ENCODE measurements at places on chromosomes 3 and 15. TPM values are rescaled to one million over a fixed set of nuclear protein-coding genes. Genes with fewer than 3 reads are reported as not detected.

Gene PTPRG
- total RNA-seq: 0.74 TPM

Gene UMPS
- total RNA-seq: 46.0 TPM

Gene GPR15
- total RNA-seq: not detected

Gene IGDCC3
- 0.18 TPM for total RNA-seq

Gene ZBBX
- total RNA-seq: not detected

Gene MOBP
- total RNA-seq: not detected

Gene KNSTRN
- total RNA-seq: 74.6 TPM

Gene HRG
- not detected for total RNA-seq

Gene NOP10
- 306 TPM for total RNA-seq

Gene TLR9
- total RNA-seq: not detected

Gene SLC12A8
- total RNA-seq: 7.0 TPM

Gene SHQ1
- total RNA-seq: 21.0 TPM

Gene PLCH1
- total RNA-seq: 0.03 TPM

Gene COL8A1
- 0.13 TPM for total RNA-seq

Gene GOLGA6A
- 0.05 TPM for total RNA-seq

Gene ECE2
- not detected for total RNA-seq

Gene ISLR
- 0.28 TPM for total RNA-seq

Gene SERP1
- total RNA-seq: 75.0 TPM

Gene ADAMTS17
- 1.6 TPM for total RNA-seq

Gene TIPIN
- 19.7 TPM for total RNA-seq

Gene UROC1
- total RNA-seq: not detected

Gene AMOTL2
- total RNA-seq: 146 TPM

Gene CHRM5
- not detected for total RNA-seq

Gene PLA2G4D
- total RNA-seq: not detected

Gene CLDN16
- not detected for total RNA-seq

Measured in Panc1 (cell line).